ENCODE measurements at places on chromosomes 2 and 18. TPM values are rescaled to one million over a fixed set of nuclear protein-coding genes. Genes with fewer than 3 reads are reported as not detected.

The KANSL1L gene
- 23.4 TPM for total RNA-seq

The PLB1 gene
- total RNA-seq: 3.1 TPM

The LYG2 gene
- not detected for total RNA-seq

The POTEJ gene
- not detected for total RNA-seq

The HOXD13 gene
- 7.5 TPM for total RNA-seq

The MOGAT1 gene
- not detected for total RNA-seq

The KCMF1 gene
- 87.5 TPM for total RNA-seq

The FER1L5 gene
- 1.6 TPM for total RNA-seq

The GKN2 gene
- not detected for total RNA-seq

The ZC3H6 gene
- 5.4 TPM for total RNA-seq

The ABCB11 gene
- total RNA-seq: not detected

The PLCL1 gene
- total RNA-seq: 1.9 TPM

The ATOH8 gene
- total RNA-seq: 4.5 TPM

The PLA2R1 gene
- 8.0 TPM for total RNA-seq

The HDHD2 gene
- total RNA-seq: 22.9 TPM

The DUSP2 gene
- 2.3 TPM for total RNA-seq

The CACNB4 gene
- total RNA-seq: 0.33 TPM

The KRTCAP3 gene
- total RNA-seq: not detected

The NTSR2 gene
- not detected for total RNA-seq

The ALPP gene
- total RNA-seq: not detected

The FAM124B gene
- 0.22 TPM for total RNA-seq

The ESPNL gene
- 9.2 TPM for total RNA-seq

The IL36B gene
- not detected for total RNA-seq

The IL36G gene
- total RNA-seq: not detected

The TMEFF2 gene
- total RNA-seq: 0.22 TPM

The KCNIP3 gene
- total RNA-seq: 4.9 TPM

The ACVR1C gene
- total RNA-seq: 0.33 TPM

The PPP1CB gene
- 278 TPM for total RNA-seq

The SLC16A14 gene
- 2.2 TPM for total RNA-seq

The STON1 gene
- total RNA-seq: 8.2 TPM

The RNASEH1 gene
- total RNA-seq: 43.1 TPM

The REG3A gene
- total RNA-seq: not detected

The RBM45 gene
- total RNA-seq: 26.7 TPM

The ITM2C gene
- 106 TPM for total RNA-seq

The CERKL gene
- total RNA-seq: under 0.01 TPM

The KIF5C gene
- total RNA-seq: 0.66 TPM

The ZNG1B gene
- total RNA-seq: 34.3 TPM

The ERMN gene
- total RNA-seq: not detected

The KRCC1 gene
- 34.5 TPM for total RNA-seq

The PCARE gene
- not detected for total RNA-seq

The ARHGAP15 gene
- not detected for total RNA-seq

The SEH1L gene
- 62.1 TPM for total RNA-seq

The EN1 gene
- total RNA-seq: under 0.01 TPM

The IL1RN gene
- total RNA-seq: not detected

The CHRNG gene
- not detected for total RNA-seq

The C2orf92 gene
- 2.5 TPM for total RNA-seq

The KYNU gene
- total RNA-seq: 16.6 TPM

The GNLY gene
- not detected for total RNA-seq

The VWA3B gene
- total RNA-seq: not detected

The ZNF396 gene
- 0.89 TPM for total RNA-seq

The TFCP2L1 gene
- under 0.01 TPM for total RNA-seq

The SCYGR4 gene
- not detected for total RNA-seq

The HES6 gene
- 5.5 TPM for total RNA-seq
